SW 1271 (cell line): ENCODE measurements at places on chromosomes 3 and 15.

GRCh38 chr15:65804252-65804931, 12.3 kb upstream of the DENND4A start:
- DNase-seq, result no peak

DNA sequence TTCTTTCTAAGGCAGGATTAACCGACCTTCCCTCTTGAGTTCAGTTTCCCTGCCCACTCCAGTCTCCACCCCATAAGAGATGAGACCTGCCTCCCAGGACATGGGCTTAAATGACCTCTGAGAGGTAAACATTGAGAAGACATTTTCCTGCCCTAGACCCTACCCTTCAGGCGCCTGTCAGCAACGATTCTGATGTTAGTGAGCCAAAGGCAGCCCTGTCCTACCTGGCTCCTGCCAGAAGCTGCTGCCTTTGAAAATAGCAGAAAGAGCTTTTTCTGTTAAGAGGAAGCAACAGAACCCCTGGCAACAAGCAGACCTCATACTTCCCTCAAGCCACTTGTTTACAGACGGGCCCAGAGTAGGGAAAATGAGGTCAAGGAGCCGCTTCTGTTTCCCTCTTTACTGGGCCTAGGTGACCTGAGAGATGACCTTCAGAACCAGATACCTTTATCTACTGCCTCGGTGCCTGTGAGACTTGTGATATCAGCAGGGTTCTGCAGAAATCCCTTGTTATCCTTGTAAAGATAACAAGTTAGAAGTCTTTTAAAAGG, 52.0 kb downstream of the CD200R1L start:
- DNase-seq, result no peak

DNA sequence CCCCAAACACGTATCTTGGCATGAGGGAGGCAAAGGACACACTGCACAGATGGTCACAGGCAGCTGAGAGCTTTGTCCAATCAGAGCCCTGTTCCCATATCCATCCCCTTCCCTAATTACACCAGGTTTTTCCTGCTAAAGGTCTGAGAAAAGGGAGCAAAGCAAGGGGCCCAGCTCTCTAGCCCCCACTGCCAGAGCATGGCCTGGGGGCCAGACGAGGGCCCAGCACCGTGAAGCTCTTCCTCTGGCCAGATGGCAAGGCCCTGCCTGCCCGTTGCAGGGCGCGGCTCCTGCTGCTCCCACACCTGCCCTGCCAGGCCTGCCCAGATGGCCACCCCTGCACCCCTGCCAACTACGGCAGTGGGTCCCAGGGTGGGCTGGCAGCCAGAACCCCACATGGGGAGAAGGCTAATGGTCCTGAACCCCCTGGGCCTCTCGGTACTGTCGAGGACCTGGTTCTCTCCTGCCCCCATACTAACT, 3.2 kb downstream of the SHF start:
- DNase-seq, result no peak

DNA sequence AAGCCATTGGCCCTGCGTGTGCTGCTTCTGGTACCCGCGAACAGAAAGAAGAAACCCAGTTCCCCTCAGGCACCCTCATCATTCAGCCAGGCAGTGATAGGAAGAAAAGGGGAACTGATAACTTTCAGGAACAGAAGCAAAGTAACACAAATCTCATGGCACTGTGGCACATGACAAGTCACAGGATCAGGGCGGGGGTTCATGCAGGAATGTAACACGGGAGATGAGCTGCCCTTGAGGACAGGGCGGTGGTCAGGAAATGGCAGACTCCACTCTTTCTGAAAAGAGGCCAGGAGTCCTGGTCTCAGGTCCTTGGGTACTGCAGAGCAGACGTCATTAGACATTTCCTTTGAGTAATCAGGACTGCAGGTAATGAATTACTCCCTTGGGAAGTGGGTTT, 95.5 kb downstream of the CCNL1 start:
- no peak for DNase-seq

DNA sequence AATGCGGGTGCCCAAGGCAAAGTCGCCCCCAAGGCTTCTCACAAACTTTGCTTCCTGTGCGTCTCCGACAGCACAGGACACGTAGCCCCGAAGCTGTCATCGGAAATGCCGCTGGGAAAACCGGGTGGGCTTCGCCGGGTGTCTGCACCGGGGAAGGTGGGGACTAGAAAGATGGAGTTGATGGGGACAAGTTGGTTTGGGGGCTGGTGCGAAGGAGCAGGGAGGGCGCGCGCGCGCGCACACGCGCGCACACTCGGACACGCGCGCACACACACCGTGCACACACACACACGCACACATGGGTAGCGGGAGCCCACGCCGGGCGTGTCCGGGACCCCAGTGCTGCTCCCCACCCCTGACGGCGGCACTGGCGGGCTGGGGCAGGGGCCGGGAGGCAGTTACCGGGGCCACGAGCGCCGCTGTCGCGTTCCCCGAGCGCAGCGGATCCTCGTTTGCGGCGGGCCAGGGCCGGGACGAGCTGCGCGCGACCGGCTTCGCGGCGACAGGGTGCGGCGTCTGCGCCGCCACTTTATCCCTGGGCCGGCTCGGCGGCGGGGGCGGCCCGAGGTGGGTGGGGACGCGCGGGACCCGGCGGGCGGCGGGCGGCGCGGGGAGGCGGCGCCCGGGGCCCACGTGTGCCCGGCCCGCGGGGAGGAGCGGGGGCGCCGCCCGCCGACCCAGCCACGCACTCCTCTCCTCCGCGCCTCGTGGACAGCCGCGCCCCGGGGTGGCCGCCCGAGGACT, 539 bp upstream of the MGLL start:
- no peak for DNase-seq

DNA sequence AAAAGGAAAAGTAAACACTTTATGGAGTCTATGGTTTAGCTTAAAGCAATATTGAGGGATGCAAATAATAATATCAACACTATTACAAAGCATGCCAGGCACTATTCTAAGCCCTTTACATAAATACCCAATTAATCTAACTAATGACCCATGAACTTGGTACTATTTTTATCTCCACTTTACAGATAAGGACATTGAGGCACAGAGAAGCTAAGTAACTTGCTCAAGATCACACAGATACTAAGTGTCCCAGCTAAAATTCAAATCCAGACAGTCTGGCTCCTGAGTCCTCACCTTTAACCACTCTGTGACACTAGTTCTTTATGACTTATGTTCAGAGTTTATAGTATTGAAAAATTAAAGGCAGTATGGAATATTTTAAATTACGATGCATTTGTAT, 5.6 kb downstream of the MBD4 start:
- no peak for DNase-seq

DNA sequence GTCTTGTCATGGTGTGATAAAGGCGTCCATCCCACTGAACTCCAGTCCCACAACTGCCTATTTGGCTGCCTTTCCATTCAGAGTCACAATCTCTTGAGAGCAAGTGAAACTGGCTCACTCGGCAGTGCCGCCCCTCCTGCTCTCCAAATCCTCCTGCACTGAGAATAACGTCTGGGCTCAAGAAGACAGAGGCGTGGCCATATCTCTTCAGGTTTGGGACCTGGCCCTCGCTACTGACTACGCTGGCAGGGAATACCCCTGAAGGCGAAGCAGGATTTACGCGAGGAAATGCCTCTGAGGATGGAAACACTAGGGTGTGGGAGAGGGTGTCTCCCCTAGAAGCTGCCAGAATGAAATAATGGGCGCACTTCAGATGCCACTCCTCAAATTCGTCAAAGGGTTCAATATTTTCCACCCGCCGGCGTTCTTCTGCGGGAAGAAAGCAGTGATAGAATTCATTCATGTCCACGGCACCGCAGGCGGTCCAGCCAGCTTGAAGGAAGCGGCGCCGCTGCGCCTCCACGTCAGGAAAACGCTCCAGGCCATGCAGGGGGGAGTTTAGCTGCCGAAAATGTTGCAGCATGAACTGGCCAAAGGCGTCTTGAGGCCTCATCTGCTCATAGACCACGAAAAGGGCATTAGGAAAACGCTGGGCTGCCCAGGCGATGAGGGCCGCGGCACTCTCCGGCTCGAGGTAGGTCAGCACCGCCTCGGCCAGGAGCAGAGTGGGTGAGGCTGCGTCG, 985 bp downstream of the LCMT2 start:
- no peak for DNase-seq

DNA sequence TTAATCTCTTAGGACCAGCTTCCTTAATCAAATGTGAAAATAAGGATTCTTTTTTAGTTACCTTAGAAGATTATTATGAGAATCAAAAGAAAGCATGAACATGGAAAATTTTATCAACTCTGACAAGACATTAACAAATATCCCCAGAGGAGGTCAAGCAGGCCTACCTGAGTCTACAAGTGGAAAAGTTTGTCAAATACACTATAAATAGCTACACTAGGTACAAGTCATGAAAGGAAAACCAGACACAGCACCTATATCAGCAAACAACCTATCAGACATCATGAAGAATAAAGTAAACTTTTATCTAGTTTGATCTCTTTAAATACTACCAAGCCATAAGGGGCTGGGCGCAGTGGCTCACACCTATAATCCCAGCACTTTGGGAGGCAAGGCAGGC, 126.1 kb downstream of the MAGI1 start:
- no peak for DNase-seq

DNA sequence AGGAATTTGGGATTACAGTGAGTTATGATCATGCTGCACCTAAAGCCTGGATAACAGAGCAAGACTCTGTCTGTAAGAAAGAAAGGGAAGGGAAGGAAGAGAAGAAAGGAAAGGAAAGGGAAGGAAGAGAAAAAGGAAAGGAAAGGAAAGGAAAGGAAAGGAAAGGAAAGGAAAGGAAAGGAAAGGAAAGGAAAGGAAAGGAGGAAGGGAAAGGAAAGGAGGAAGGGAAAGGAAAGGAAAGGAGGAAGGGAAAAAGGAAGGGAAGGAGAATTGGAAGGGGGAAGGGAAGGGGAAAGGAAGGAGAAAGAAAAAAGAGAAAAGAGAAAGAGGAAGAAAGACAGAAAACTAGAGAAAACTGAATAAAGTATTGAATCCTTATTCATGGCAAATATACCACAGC, 359.8 kb downstream of the ULK4 start:
- no peak for DNase-seq
